ENCODE measurements at places on chromosomes 11 and 22.

DNA sequence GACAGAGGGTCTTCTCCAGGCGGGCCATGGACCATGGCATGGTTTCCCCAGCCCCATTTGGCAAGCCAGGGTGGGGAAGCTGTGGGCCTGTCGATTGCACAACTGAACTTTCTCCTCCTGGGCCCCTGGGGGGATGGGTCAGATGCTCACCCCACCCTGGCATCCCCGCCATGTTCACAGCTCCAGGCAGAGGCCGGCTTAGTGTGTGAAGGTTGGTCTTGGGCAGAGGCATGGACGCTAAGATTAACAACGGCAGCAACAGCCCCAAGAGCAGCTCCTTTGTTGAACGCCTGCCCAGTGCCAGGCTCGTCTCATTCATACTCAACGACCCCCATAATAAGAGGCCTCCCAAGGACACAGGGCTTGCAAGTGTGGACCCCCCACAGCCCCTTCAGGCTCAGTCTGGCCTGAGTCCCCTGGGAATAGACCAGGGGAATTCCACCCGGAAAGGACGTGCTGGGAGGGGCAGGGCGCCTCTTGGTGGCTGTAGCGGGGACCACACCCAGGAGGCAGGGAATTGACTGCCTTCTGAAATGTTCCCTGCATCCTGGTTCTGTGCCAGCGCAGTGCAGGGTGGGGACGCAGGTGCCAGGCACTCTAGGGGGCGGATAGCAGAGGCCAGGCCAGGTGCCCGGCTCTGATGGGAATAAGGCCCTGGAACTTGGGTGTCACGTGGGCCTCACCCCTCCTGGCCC, 8.3 kb downstream of the TSPO start:
- DNase-seq: no peak

DNA sequence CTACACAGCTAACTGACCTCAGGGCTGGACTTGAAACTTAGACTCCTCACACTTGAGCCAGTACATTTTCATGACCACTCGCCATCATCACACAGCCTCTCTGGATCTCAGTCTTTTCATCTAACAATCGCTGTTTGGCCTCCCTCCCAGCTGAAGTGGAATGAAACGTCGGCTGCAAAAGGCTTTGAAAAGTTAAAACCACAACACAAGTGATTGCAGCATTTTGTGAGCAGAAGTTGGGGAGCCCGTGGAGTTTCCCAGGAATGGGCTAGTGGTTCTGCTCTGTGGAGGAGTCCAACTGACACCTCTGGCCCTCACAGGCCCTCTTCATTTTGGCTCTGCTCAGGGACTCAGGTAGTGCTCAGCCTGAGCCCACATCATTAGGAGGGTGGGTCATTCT, 35.9 kb upstream of the TRIM29 start:
- DNase-seq: no peak

DNA sequence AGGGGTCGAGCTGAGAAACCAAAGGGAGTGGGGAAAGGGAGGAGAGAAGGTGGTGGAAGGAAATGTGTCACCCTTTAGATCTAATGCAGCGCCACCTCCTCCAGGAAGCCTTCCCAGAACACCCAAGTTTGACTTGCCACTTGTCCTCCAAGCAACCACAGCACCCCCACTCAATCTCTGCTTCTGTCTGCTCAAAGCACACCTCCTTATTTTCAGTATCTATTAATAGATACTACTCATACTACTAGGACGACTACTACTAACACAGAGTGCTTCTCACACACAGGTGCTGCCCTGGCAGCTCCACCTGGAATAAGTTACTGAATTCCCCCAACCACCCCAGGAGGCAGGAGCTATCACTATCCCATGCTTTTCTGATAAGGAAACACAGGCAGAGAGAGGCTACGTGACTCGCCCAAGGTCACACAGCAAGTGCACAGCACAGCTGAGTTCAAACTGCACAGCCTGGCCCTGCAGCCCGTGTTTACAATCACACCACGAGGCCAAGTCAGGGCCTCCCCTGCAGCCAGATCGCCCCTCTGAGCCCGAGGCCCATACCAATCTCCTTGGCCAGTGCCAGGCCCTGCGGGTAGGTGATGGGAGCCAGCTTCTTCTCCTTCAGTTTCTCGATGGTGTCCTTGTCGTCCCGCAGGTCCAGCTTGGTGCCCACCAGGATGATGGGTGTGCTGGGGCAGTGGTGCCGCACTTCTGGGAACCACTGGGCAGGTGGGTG, 13.2 kb downstream of the RAC2 start:
- peak; percentile 35 for DNase-seq

DNA sequence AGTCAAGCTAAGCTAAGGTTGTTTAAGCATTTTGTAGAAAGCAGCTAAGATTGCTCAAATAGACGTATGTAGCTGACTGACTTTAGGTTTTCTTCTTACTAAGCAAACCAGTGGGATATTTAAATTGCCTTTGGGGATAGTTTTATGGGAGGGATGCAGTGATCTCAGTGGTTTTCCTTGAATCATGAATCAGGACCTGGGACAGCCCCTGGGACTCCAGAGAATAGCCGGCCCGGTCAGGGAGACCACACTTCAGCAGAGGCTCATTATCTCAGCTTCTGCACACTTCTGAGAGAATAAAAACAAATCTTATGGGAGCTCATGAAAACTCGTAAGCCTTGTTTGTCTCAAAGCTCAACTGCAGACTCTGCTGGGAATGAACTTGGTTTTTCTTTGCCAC, at the start of gene OR9I1:
Gene OR9I1, minus strand, starts transcription at position 62 of the 400 bp plus-strand sequence. CDS start 6,086 bp downstream, outside the sequence.
- DNase-seq: no peak

GRCh38 chr11:110481523-110481922, 51.8 kb downstream of the FDX1 start:
- DNase-seq: no peak

- DNase-seq: no peak
These were observed 136.9 kb upstream of the ZC3H12C start for GRCh38 chr11:109956124-109956793.

GRCh38 chr11:128814856-128815705, 52.0 kb downstream of the KCNJ1 start:
- no peak for DNase-seq

- no peak for DNase-seq
These were observed 103.7 kb downstream of the ZBTB16 start for GRCh38 chr11:114163229-114163631.

GRCh38 chr11:15146271-15147003, 31.7 kb downstream of the INSC start:
- no peak for DNase-seq

DNA sequence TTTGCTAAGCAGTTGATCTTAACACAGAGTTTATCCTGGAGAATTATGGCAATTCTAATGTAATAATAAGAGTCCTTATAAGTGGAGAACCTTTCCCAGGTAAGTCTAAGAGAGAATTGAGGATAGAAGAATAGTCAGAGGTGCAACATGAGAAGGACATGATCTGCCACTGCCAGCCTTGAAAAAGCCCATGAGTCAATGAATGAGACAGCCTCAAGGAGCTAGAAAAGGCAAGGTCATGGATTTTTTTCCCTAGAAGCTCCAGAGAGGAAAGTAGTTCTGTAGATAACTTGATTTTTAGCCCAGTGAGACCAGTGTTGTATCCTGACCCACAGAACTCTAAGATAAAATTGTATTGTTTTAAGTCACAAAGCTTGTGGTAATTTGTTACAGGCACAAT, 16.9 kb downstream of the MS4A6A start:
- DNase-seq: no peak

DNA sequence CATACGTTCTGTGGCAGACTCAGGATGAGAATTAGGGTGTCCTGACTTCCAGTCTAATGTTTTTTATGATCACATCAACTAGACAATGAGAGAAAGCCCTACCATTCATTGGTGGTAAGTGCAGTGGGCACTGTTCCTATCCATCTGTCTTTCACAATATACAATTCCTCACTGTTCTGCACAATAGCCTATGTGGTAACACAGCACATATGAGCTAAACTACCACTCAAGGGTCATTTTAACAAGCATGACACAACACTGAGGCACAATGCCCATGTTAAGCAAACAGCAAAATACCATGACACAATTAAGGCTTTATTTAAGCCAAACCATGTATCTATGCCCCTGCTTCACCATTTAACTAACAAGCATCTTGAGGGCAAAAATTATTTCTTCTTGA, 52.3 kb downstream of the SIK3 start:
- DNase-seq: no peak

DNA sequence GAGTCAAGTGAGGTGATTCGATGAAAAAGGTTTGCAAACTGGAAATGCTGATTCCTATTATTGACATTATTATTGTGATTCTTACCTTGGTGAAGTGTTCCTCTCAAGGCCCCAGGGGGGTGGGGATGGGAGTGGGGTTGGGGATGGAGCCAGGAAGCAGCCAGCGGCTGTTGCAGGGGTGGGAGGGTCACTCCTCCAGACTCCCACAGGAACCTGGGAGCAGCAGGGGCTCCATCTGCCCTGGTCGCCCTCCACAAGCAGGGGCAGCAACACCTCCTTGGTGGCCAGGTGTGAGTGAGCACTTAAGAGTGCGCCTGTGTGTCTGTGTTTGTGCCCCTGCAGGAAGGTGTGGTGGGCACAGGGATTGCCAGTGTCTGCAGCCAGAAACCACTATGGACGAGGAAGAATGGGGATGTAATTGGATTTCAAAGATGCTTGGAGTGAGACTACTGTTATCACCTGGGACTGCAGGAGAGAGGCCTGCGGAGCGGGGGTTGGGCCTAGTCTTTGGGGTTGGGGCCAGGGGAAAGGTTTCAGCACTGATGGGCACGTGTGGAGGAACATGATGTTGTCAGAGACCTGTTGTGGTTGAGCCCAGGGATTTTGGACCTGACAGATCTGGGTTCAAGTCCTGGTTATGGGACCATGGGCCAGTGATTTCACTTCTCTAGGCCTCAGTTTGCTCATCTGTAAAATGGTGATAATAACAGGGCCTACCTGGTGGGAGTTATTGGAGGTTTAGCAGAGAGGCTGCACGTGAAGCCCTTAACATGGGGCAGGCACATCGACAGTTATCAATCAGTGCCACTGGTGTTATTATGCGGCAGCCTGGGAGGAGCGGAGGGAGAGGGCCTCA, 3.6 kb upstream of the TP53I11 start:
- no peak for DNase-seq

DNA sequence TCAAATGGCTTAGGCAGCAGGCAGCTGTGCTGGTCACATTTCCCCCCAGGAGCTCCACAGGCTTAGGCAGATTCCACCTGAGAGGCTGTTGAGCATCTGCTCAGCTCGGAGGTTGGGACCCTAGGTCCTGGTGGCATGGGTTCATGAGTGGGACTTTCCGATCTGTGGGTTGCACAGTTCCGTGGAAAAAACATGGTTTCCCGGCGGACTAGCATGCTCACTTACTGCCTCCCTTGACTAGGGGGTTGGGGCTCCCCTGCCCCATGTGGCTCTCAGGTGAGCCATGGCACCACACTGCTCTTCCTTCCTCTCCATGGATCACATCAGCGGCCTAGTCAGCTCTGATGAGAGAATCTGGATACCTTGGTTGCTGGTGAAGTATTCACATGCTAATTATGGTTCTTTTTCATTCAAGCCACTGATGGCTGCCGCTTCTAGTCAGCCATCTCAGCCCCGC, 685.1 kb downstream of the METTL15 start:
- peak; percentile 30 for DNase-seq

GRCh38 chr22:19879643-19879991, 24.9 kb upstream of the GNB1L start:
- no peak for DNase-seq

DNA sequence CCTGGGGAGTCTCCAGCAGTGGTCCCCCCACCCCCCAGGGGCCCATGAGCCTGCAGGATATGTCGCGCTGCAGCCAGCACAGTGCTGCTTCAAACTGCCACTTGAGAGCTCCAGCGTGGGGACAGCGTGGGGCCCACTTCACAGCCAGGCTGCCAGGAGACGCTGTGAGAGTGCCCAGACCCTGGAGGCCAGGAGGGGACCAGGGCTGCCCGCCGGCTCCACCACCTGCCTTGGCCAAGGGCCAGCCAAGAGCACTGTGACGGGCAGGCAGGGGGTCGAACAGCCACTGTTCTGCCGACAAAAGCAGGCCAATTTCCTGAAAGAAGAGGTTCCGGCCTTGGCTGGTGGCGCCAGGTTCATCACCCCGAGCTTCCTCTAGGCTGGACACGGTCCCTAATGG, 60.2 kb downstream of the FLRT1 start:
- no peak for DNase-seq

- no peak for DNase-seq
These were observed 2.8 kb downstream of the ZBTB16 start for GRCh38 chr11:114062272-114062671.

GRCh38 chr11:28383456-28383855, 275.3 kb downstream of the METTL15 start:
- no peak for DNase-seq

DNA sequence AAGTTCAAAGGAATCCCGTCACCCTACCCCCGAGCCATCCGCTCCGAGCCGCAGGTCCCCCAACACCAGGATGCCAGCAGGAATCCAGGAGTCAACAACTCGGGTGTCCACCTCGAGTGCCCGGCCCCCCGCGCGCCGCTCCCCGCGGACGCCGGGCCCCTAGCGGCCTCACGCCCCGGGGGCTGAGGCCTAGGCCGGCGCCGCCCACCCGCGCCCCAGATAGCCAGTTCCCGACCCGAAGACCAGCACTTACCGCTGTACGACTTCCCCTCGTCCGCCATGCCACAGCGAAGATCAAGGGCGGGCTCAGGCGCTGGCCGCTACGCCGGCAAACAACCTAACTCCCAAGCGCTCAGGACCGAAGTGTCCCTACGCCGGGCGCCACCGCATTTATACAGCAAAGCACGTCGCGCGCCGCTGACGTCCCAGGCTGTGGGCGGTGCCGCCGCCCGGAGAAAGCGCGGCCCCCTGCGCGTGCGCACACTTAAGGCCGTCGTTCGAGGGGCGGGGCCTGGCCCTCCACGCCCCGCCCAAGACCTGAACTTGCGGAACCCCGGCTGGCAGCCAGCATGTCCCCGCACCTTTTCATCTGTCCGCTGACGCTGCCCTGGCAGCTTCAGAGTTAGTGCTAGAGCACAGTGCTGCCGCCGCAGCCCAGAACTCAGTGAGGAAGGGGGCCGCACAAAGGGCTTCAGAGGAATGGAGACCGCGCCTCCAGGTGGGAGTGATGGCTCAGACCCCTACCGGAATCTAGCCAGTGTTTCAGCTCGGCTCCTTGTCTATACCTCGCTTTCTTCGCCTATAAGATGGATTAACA, at the start of gene NXF1:
Gene NXF1, minus strand, starts transcription at position 365 of the 817 bp plus-strand sequence. Its CDS starts 84 bp downstream, at position 281.
- peak; percentile 94 for DNase-seq

- DNase-seq: no peak
These were observed 126.1 kb downstream of the BRD1 start for GRCh38 chr22:49701380-49702067.
